ENCODE measurements at places on chromosomes 3 and 15. TPM values are rescaled to one million over a fixed set of nuclear protein-coding genes. Genes with fewer than 3 reads are reported as not detected.
A peak's percentile ranks its signal among the peaks of the same experiment; 100 is the strongest.

- no peaks in the 10 kb centered on the region for H3K36me3 ChIP-seq
- no peaks in the 10 kb centered on the region for H3K27me3 ChIP-seq
- H3K4me1 ChIP-seq: no peaks in the 10 kb centered on the region
- no peak overlapping the region for H3K27ac ChIP-seq
- no peak overlapping the region for H3K4me3 ChIP-seq
- DNase-seq: no peak
These were observed 30.5 kb downstream of the TMED3 start for GRCh38 chr15:79341396-79341795.

Gene COLQ
- total RNA-seq: 3.3 TPM

DNA sequence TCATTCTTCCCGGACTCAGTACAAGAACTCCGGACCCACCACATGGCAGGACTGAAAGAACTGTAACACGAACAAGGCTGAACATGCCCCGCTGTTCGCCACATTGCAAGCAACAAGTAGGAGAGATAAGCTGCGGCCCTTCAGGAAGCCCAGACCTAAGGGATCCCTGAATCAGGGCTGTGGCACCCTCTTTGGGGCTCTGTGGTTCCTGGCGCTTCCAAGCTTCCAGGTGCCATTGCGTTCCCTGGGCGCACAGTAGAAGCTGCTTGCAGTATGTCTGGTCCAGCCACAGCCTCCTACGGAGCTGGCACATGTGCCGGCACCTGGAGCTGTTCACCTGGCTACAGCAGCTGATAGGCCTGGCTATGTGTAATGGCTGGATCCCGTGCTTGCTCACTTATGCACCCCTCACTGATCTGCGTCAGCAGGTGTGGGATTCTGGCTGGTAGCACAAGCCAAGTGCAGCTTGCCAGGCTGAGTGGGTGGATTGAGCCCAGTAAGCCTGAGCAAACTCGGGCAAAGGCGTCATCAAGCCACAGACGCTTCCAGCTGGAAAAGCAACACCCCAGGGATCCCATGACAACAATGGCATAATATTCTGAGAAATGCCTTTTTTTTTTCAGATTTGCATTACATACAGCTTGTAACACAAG lies 748.6 kb upstream of the GBE1 start:
- no peak overlapping the region for H3K27ac ChIP-seq
- no peaks in the 10 kb centered on the region for H3K4me1 ChIP-seq
- no peaks in the 10 kb centered on the region for H3K27me3 ChIP-seq
- DNase-seq: no peak
- H3K4me3 ChIP-seq: no peak overlapping the region

DNA sequence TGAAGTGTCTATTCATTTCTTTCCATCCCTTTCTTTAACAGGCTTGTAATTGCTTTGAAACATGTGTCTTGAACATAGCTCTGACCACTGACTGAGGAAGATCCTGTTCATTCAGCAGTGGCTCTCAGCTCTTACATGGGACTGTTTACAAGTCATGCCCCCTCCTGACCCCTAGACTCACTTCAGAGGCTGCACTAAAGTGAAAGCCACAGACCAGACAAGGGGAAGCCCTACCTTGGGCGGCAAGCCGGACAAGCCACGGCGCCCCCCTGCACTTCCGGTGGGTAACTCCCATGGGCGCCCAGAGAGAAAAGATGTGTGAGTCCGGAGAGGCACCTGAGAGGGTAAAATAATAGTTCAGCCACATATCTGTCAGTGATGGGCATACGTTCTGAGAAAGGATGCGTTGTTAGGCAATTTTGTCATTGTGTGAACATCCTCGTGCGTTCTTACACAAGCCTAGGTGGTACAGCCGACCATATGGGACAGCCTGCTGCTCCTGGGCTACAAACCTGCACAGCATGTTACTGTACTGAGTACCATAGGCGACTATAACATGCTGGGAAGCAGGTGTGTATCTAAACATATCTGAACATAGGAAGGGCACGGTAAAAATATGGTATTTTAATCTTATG lies 116.2 kb downstream of the CHSY1 start:
- DNase-seq: no peak
- H3K27me3 ChIP-seq: no peaks in the 10 kb centered on the region
- H3K4me1 ChIP-seq: peaks cover 41% of the 10 kb centered on the region
- peaks cover 11% of the 10 kb centered on the region for H3K36me3 ChIP-seq
- peak overlapping the region; percentile 16 for H3K27ac ChIP-seq

GRCh38 chr3:50237133-50237651 lies 1.2 kb downstream of the GNAI2 start:
- H3K27me3 ChIP-seq: no peaks in the 10 kb centered on the region
- H3K27ac ChIP-seq: peak overlapping the region; percentile 97
- H3K36me3 ChIP-seq: peaks cover 44% of the 10 kb centered on the region
- peak; percentile 55 for DNase-seq
- peaks cover 54% of the 10 kb centered on the region for H3K4me1 ChIP-seq
- H3K4me3 ChIP-seq: peak overlapping the region; percentile 93

- peaks cover 2% of the 10 kb centered on the region for H3K36me3 ChIP-seq
- H3K4me3 ChIP-seq: no peak overlapping the region
- no peak overlapping the region for H3K27ac ChIP-seq
- peaks cover 1% of the 10 kb centered on the region for H3K4me1 ChIP-seq
- DNase-seq: no peak
These were observed 127.2 kb downstream of the NFKBIZ start for GRCh38 chr3:101976473-101976872.

DNA sequence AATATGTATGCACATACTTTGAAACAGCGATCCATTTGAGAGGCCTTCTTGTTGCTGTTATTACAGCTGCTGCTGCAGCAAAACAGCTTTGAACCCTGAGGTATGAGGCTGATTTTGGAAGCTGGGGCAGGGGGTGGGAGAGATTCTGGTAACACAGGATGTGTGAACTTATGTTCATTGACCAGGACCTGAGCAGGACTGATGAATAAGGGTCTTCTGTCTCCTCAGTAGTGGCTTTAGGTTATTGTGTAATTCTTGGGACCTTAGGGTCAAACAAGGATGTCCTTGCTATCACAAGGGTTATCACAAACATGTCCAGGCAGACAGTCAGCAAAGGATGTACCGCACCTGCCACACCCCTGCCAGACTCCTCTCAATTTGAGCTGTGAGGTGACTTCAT lies 41.6 kb downstream of the CTDSPL start:
- H3K27ac ChIP-seq: no peak overlapping the region
- no peaks in the 10 kb centered on the region for H3K36me3 ChIP-seq
- H3K4me1 ChIP-seq: peaks cover 69% of the 10 kb centered on the region

Gene ROPN1B
- total RNA-seq: not detected

Gene TEX264
- 75.2 TPM for total RNA-seq

Gene SLC12A1
- not detected for total RNA-seq

GRCh38 chr3:116083683-116084082 lies 361.6 kb downstream of the LSAMP start:
- H3K27ac ChIP-seq: no peak overlapping the region
- DNase-seq: no peak
- H3K4me1 ChIP-seq: no peaks in the 10 kb centered on the region
- H3K36me3 ChIP-seq: no peaks in the 10 kb centered on the region

DNA sequence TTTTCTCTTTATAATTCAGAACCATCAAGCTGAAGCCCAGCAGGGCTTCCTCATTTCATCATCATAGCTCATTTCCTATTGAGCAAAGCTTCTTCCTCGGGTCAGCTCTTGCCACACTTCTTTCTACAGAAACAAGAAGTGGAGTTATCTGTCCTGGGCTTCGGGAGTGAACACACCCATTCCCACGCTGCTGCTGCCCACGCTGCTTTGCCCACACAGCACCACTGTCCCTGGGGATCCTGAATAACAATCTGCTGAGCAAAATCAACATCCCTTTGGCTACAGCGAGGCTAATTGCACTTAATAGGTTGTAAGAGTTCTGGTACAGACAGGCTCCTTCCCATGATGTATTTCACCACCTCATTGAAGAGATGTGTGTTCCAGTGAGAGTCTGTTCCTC lies 23.7 kb downstream of the CEP19 start:
- H3K4me3 ChIP-seq: no peak overlapping the region
- peaks cover 21% of the 10 kb centered on the region for H3K4me1 ChIP-seq
- no peak for DNase-seq
- peaks cover 1% of the 10 kb centered on the region for H3K36me3 ChIP-seq
- no peak overlapping the region for H3K27ac ChIP-seq

DNA sequence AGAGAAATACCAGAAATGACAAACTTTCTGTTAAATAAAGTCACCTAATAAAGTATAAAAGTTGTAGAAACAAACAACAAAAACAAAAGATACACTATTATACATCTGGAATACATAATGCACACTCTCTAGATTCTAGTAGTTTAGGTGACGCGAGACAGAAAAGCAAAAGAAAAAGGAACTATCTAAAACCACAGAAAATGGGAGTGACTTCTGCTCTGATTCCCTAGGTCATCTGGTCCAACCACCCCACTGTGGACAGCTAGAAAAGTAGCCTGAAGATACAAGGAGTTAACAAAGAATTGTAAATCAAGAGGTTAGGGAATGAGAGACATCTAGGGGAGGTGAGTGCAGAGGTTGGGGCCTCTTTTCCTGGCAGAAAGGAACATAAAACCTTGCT lies 39.1 kb downstream of the DHX36 start:
- no peak overlapping the region for H3K4me3 ChIP-seq
- H3K27ac ChIP-seq: no peak overlapping the region
- H3K4me1 ChIP-seq: peaks cover 5% of the 10 kb centered on the region

GRCh38 chr3:17481116-17481515 lies 261.3 kb downstream of the TBC1D5 start:
- H3K4me3 ChIP-seq: no peak overlapping the region
- H3K36me3 ChIP-seq: no peaks in the 10 kb centered on the region
- DNase-seq: no peak

Gene CASR
- total RNA-seq: 0.06 TPM

Gene SKIL
- 15.9 TPM for total RNA-seq

DNA sequence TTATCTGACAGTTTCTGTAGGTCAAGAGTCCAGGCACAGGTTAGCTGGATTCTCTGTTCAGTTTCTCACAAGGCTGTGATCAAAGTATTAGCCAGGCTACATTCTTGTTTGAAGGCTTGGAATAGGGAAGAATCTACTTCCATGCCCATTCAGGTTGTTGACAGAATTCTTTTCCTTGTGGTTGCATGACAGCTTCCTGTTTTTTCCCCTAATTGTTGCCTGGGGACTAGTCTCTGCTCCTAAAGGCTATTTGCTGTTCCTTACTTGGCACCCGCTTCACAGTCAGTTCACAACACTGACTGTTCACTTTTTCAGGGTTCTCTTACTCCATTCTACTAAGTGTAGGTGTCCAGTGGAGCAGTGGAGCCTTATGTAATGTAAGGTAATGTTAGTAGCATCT lies 115.4 kb upstream of the GBE1 start:
- H3K27me3 ChIP-seq: no peaks in the 10 kb centered on the region
- H3K4me3 ChIP-seq: no peak overlapping the region
- no peak overlapping the region for H3K27ac ChIP-seq
- H3K4me1 ChIP-seq: no peaks in the 10 kb centered on the region
- no peak for DNase-seq

DNA sequence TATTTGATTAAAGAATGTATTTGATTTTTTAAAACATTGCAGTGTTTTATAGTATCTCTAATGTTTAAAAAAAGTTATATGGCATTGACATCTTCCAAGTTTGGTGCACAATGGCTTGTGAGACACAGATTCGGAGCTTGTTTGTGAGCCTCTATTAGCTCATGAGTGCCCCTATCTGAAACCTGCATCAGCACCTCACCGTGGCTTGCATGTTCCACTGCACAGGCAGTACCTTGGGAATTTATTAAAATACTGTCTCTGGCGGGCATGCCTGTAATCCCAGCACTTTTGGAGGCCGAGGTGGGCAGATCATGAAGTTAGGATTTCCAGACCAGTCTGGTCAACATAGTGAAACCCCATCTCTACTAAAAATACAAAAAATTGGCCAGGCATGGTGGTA lies 6.8 kb upstream of the RTP2 start:
- no peaks in the 10 kb centered on the region for H3K36me3 ChIP-seq
- H3K27ac ChIP-seq: no peak overlapping the region
- H3K27me3 ChIP-seq: peaks cover 7% of the 10 kb centered on the region

Gene RLBP1
- not detected for total RNA-seq

DNA sequence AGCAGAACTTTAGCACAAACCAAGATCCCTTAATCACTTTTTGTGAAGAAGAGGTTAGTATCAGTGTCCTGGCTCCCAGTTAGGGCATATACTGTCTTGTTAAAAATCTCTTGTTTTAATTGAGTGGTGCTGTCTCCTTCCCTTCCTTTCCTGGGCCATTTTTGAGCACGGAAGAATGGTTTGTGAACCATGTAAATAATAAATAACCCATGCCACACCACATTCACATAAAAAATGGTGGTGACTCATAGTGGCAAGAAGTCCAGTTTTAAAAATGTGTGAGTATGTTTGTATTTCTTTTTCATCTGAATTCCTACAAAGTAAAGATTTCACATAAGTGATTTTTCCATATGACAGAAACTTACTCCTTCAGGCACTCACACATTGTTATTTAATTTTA lies 59.1 kb upstream of the SPRED1 start:
- no peaks in the 10 kb centered on the region for H3K36me3 ChIP-seq
- no peak overlapping the region for H3K4me3 ChIP-seq
- no peak overlapping the region for H3K27ac ChIP-seq
- peaks cover 6% of the 10 kb centered on the region for H3K27me3 ChIP-seq

Gene LEO1
- total RNA-seq: 34.4 TPM

DNA sequence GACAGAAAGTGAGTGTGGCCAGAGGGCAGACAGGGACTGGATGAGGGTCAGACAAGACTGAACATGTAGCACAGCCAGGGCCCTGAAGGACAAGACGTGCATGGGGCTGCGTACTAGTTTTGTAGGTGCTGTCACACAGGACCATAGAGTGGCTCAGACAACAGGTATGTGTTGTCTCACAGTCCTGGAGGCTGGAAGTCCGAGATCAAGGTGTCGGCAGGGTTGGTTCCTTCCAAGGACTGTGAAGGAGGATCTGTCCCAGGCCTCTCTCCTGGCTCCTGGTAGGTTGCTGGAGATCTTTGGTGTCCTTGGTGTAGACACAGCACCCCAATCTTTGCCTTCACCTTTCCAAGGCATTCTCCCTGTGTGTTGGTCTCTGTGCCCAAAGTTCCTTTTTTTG lies 136.4 kb downstream of the SRGAP3 start:
- no peak for DNase-seq
- no peak overlapping the region for H3K27ac ChIP-seq
- H3K36me3 ChIP-seq: no peaks in the 10 kb centered on the region
- H3K27me3 ChIP-seq: no peaks in the 10 kb centered on the region
- no peaks in the 10 kb centered on the region for H3K4me1 ChIP-seq

GRCh38 chr3:13318626-13319470 lies 101.3 kb downstream of the NUP210 start:
- no peaks in the 10 kb centered on the region for H3K4me1 ChIP-seq
- no peak overlapping the region for H3K4me3 ChIP-seq
- no peak overlapping the region for H3K27ac ChIP-seq

Gene SLCO2A1
- total RNA-seq: not detected

DNA sequence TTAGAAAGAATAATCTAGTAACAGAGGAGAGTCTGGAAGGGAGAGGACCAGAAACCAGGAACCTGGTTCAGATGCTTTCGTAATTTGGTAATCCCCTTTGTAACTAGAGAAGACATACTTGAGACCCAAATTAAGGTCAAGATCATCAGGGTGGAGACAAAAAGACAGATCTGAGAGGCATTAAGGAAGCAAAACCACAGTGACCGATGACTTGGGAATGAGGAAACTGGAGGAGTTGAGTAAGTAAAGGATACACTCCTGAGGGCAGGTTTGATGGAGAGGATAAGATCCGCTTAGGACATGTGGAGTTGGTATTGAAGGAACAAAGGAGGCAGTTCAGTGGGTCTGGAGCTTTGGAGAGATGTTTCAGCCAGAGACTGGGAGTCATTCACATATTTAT lies 23.6 kb upstream of the BCL2A1 start:
- no peaks in the 10 kb centered on the region for H3K27me3 ChIP-seq
- no peaks in the 10 kb centered on the region for H3K36me3 ChIP-seq
- DNase-seq: no peak
- no peak overlapping the region for H3K27ac ChIP-seq

Measured in activated CD4-positive, alpha-beta T cell treated with anti-CD3 and anti-CD28 coated beads, Interleukin-2, amount 10 ng/mL, durations not matched to agents 7 days and 5 days (primary cell).